ENCODE measurements at places on chromosomes 4 and X.

GRCh38 chr4:184147858-184148737 lies 69.6 kb downstream of the ENPP6 start:
- DNase-seq: no peak

- no peak for DNase-seq
Measured at GRCh38 chr4:26455571-26455970, 34.7 kb downstream of the CCKAR start.

DNA sequence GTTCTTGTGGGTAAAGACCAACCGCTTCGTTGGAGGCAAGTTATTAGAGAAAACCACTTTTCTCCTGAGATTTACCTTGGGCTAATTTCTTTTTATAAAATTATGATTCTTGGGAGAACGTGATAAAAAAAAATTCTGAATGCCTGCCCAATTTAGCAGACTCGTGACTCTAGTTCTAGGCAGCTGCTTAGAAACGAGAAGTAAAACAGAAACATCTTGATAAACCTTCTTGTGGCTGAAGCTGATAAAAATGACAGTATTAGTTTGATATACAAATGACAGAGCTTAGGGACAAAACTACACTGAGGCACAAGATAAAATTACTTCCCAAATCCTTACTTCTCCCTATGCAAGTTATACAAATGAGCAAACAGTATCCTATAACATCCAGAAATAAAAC lies 458.9 kb upstream of the TEX13C start:
- no peak for DNase-seq

DNA sequence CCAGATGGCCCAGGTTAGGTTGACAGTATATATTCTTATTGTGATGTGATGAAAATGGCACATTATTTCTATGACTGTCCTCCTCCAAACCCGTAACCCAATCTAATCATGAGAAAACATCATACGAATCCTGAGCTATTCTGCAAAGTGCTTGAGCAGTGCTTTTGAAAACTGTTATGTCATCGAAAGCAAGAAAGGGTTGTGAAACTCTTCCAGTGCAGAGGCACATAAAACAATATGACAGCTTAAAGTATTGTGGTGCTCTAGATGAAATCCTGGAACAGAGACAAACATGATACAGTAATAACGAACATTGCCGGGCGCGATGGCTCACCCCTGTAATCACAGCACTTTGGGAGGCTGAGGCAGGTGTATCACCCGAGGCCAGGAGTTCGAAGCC lies 1648.0 kb downstream of the STIM2 start:
- DNase-seq: no peak

GRCh38 chr4:87465739-87466366 lies 43.5 kb downstream of the NUDT9 start:
- DNase-seq: peak; percentile 28

- no peak for DNase-seq
Measured at GRCh38 chr4:659851-660250, 14.2 kb downstream of the ATP5ME start.

- no peak for DNase-seq
Measured at GRCh38 chr4:96326846-96327245, 487.0 kb downstream of the PDHA2 start.

DNA sequence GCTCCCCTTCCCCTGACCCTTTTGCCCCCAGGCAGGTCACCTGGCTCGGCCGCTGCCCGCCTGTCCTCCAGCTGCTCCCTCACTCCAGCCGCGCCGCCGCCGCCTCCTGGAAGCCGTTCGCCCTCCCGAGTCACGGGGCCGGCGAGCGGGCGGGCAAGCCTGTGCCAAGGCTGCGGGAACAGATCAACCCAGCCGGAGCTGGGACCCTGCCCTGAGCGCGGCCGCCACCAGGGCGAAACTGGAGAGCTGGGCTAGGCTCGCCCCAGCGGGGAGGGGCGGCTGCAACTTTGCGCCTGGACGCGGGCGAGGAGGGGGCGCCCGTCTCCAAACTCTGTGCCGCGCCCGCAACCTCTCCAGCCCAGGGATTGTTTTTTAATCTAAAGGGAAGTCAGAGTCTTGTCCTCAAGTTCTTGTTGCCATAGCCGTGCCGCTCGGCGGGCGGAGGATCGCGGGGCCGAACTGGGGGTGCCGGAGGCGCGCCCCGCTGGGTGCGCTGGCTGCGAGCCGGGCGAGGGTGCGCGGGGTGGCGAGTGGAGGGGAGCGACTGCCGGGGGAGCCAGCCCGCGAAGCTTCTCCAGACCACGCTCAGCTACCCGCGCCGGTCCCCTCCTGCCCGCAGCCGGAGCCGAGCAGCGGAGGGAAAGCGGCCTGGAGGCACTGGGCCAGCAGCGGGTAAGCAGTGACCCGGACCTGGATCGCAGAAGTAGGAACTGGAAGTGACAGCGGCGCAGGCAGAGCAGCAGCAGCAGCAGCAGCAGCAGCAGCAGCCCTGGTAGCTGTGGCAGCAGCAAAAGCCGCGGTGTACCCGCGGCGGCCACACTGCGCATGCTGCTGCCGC lies 13.4 kb downstream of the ARHGEF6 start:
- peak; percentile 55 for DNase-seq

GRCh38 chr4:55608591-55608990 lies 16.5 kb upstream of the PDCL2 start:
- DNase-seq: no peak

GRCh38 chr4:84362896-84363655 lies 136.0 kb downstream of the NKX6-1 start:
- DNase-seq: peak; percentile 20

GRCh38 chrX:133985164-133985966 lies at the start of gene GPC3:
Gene GPC3 (minus strand): TSS chrX:133985594.
- peak; percentile 76 for DNase-seq

GRCh38 chrX:119726900-119727555 lies 31.4 kb upstream of the SOWAHD start:
- no peak for DNase-seq

DNA sequence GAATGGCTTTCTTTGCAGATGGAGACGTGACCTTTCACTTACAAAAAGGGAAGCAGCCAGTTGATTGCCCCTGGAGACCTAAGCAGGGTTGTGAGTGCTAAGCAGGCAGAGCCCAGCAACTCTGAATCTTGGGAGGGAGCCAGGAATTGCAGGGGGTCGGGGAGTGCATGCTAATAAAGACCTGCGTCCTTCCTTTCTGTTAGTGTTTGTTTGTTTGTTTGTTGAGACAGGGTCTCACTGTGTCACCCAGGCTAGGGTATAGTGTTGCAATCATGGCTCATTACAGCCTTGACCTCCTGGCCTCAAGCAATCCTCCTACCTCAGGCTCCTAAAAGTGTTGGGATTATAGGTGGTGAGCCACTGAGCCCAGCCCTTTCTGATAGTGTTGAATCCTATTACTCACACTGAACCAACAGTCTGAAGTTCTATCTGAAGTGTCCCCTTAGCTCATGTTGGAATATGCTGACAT lies 137.4 kb downstream of the CEP135 start:
- DNase-seq: peak; percentile 75

- no peak for DNase-seq
Measured at GRCh38 chr4:6268650-6269615, 717 bp upstream of the WFS1 start.

DNA sequence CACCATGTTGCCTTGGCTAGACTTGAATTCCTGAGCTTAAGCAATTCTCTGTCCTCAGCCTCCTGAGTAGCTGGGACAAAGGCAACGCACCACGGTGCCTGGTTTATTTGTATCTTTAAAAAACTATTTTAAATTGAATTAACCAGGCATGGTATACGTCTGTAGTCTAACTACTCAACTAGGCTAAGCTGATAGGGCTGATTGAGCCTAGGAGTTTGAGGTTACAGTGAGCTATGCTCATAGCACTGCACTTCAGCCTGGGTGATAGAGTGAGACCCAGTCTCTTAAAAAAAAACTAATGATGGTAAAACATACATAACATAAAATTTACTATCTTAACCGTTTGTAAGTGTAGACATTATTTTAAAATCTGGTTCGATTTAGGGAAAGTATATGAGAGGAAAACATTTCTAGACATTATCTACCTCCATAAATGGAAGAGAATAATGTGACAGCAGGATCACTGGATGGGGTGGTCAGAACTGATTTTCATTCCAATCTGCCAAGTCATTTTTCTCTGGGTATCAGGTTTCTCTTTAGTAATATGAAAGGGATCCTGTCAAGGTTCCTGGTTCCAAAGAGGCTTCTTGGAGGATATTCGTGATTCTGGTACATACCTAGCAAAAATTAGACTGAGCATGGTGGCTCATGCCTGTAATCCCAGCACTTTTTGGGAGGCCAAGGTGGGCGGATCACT lies 8.7 kb upstream of the ITGB1BP2 start:
- no peak for DNase-seq

DNA sequence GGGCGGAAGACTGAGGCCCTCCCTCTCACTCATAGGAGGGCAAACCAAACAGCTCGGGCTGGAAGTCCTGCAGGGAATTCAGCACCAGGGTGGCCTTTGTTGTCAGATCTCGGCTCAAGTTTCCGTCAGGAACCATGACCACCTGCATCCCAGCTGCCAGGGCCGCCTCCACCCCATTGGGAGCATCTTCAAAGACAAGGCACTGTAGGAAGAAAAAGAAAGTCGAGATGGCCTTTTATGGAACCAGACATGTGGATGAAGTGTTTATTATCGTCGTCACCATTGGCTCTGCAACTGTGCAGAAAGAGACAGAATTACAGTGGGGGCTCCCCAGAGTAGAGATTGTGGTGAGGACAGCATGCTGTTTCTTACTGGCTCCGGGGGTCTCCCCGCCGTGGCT lies 97.2 kb upstream of the STS start:
- peak; percentile 16 for DNase-seq

DNA sequence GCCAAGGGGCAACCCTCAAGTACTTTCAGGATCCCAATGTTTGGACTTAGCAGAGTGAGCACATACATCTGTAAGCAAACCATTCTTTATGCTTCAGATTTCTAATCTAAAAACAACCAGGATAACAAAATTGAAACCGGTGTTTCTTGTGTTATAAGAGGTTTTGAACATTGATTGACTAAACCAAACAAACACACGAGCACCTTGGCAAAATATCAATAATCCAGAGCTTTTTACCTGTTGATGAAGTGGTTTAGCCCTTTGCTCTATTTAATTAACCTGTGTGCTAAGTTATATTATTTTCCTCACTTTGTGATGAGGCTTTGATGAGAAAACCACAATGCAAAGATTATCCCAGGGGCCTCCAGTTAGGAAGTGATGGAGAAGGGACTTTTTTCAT lies 255.3 kb upstream of the CXXC4 start:
- no peak for DNase-seq

DNA sequence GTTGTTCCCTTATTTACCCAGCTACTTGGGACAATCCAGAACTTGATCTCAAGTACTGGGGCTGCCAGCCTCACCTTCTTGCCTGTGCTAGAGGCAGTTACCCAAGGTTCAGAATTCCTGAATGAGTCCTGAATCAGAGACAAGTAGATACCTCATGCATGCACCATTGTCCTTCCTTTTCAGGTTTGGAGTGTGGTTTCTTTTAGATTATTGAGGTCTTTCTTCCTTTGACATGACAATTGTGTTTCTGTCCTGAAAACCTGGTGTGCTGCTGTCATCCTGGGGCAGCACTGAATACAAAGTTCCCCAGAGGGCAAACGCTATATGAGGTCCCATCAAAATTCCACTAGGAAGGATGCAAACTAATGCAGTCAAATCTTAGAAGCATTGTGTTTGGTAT lies 3.5 kb downstream of the CXCL2 start:
- DNase-seq: no peak

GRCh38 chr4:40086421-40086820 lies 29.8 kb downstream of the N4BP2 start:
- no peak for DNase-seq

GRCh38 chr4:1208266-1208961 lies 36.0 kb upstream of the SPON2 start:
- no peak for DNase-seq

- peak; percentile 3 for DNase-seq
Measured at GRCh38 chr4:48546336-48546735, 56.3 kb downstream of the ZAR1 start.

DNA sequence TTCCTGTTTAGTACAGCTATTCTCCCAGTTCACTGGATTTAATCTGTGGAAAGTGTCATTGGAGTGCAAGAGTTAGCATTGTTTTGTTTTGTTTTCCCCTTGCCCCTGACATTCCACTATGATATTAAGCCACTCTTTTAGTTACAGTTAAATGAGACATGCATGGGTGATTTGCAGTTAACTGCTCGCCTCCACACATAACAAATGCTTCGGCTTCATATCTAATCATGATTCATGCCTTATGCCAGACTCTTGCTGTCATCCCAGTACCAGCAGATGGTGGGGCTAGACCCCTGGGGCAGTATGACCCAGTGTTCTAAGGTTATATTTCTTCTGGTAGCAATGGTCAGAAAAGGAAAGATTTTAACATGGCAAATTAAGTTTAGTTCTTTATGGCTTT lies 80.1 kb downstream of the RAP1GDS1 start:
- DNase-seq: peak; percentile 68

DNA sequence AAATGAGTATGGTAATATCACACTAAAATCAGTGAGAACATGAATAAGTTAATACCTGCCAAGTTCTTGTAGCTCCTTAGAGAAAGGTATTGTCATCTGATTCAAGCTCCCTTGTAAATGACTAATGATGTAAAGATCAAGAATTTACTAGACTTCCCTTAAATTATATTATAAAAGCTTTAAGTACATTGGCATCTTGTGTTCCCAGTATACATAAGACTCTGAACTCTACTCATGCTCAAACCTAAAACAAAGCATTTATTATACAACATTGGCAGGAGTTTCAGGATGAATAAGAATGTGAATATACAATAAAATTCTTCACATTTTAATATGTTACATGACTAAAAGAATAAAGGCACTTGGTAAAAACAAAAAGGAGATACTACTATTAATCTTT lies 126.8 kb upstream of the UNC5C start:
- DNase-seq: no peak

- no peak for DNase-seq
Measured at GRCh38 chr4:157550028-157550427, 329.5 kb downstream of the GRIA2 start.

DNA sequence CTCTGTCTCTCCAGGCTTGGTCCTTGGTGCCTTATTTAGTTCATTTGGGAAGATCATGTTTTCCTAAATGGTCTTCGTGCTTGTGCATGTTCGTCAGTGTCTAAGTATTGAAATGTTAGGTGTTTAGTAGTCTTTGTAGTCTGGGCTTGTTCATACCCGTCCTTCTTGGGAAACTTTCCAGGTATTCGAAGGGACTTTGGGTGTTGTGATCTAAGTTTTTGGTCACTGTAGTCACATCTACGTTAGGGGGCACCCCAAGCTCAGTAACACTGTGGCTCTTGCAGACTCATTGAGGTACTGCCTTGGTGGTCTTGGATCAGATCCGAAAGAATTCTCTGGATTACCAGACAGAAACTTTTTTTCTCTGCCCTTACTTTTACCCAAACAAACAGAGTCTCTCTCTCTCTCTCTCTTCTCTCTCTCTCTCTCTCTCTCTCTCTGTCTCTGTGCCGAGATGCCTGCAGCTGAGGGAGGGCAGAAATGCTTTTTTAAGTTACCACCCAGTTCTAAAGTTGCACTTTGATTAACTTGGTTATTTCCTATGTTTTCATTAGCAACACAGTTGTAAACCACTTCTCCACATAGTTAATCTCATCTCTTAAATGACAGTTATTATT lies 67.6 kb upstream of the SLC7A3 start:
- peak; percentile 20 for DNase-seq

Measured in NCI-H2171 treated with DMSO at 0.1 percent for 48 hours (cell line).